ENCODE measurements at places on chromosomes 7 and 10. TPM values are rescaled to one million over a fixed set of nuclear protein-coding genes. Genes with fewer than 3 reads are reported as not detected.

The INSYN2A gene
- total RNA-seq: not detected

The AKR1C8 gene
- total RNA-seq: not detected

- DNase-seq: peak; percentile 41
- H3K27ac ChIP-seq: no peak within 1 kb of the TSS
These were observed at the start of gene LRMDA for GRCh38 chr10:75431180-75432111. Gene LRMDA, plus strand, starts transcription at chr10:75431624.

DNA sequence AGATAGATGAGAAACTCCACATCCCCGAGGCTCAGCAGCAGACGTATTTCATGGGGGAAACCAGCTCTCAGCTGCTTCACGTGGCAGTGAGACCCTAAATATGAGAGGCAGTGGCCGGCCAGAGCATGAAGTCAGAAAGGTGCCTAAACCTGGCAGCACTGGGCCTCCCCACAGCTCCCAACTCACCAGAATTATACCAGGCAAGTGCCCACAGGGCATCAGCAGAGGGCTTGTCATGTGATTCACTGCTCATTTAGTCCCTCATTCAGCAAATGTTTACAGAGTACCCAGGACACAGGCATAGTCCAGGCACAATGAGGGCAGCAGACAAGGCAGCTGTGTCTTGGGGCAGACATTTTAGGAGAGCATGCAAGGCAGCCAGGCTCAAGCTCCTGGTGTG lies 212.6 kb downstream of the PTPRN2 start:
- DNase-seq: peak; percentile 4
- no peak overlapping the region for H3K4me3 ChIP-seq
- peak overlapping the region; percentile 83 for H3K27ac ChIP-seq
- no peaks in the 10 kb centered on the region for H3K36me3 ChIP-seq
- H3K4me1 ChIP-seq: peaks cover 19% of the 10 kb centered on the region
- H3K27me3 ChIP-seq: peaks cover 20% of the 10 kb centered on the region

All from PC-3 (cell line).